Breast epithelium (tissue), 4 donors: ENCODE measurements at places on chromosomes 2 and 18.
A peak's percentile ranks its signal among the peaks of the same experiment; 100 is the strongest.

DNA sequence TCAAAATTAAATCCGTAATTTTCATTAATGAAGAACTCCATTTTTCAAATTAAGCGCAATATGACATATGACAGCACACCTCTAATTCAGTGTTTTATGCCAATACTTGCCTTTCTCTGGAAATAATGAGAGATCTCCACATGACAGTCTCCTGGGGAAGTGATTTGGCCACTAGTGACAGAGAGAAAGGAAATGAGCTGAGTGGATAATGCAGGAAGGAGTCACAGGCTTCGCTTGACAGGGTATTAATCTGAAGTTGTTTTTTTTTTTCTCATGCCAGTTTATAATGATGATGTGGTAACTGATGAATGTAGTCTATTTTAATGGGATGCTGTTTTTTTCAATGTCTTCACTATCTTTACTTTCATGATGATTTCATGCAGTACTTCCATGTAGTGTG, 1079.4 kb upstream of the GYPC start:
- DNase-seq: no peak

DNA sequence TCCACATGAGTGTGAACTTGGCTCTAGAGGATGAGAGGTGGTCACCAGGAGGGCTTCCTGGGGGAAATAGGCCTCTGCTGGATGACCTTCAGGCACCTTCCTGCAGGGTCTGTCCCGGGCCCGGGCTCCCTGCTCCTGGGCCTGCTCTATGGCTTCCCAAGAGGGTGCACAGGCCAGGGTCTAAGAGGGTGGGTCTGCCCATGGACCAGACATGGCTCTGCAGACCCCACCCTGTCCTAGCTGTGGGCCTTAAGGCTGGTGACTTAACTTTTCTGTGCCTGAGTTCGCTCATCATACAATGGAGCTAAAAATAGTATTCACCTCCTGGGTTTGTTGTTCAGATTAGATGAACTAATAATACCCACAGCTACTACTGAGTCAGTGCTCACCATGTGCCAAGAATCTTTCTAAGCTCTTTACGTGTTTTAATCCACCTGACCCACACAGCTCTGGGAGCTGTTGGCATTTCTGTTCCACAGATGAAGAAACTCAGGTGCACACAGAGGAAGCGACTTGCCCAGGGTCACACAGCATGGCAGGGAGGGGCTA, 14.4 kb downstream of the INHBB start:
- no peak for DNase-seq

GRCh38 chr18:23226930-23227725, 91.8 kb downstream of the CABLES1 start:
- no peak for DNase-seq

- DNase-seq: no peak
These were observed 66.0 kb downstream of the KCTD18 start for GRCh38 chr2:200443916-200444315.

DNA sequence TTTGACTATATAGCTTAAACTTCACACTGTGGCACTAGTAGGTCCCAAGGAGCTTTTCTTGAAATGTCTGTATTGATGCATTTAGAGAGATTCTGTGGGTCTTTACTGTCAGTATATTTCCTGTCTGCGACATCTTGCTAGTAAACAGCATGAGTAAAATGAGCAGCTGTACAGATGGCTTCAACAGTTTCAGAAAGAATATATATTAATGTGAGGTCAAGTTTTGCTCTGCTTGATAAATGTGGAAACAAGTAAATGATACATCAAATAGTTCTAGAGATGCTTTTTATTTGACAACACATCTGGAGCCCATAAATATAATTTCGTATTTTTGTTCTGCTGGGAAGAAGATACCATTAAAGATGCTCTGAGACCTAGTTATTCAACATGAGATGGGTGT, 310.9 kb upstream of the COL3A1 start:
- DNase-seq: no peak

DNA sequence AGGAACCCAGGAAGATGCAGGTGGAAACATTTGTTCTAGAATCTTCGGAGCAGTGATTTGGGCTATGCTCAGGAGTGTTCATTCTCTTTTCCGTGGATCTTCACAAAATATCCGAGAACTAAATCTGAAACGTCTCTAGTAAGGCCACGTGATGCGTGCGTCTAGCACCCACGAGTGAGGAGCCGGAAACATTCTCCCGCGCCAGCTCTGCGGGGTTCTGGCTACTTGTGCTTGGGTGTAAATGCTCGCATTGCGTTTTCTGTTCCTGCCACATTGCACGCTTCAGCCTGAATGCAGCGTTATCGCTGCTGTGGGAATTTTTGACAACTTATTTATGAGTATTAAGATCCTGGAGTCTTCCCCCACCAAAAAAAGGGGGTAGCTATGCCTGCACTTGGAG, 71.4 kb downstream of the KLHL29 start:
- no peak for DNase-seq

DNA sequence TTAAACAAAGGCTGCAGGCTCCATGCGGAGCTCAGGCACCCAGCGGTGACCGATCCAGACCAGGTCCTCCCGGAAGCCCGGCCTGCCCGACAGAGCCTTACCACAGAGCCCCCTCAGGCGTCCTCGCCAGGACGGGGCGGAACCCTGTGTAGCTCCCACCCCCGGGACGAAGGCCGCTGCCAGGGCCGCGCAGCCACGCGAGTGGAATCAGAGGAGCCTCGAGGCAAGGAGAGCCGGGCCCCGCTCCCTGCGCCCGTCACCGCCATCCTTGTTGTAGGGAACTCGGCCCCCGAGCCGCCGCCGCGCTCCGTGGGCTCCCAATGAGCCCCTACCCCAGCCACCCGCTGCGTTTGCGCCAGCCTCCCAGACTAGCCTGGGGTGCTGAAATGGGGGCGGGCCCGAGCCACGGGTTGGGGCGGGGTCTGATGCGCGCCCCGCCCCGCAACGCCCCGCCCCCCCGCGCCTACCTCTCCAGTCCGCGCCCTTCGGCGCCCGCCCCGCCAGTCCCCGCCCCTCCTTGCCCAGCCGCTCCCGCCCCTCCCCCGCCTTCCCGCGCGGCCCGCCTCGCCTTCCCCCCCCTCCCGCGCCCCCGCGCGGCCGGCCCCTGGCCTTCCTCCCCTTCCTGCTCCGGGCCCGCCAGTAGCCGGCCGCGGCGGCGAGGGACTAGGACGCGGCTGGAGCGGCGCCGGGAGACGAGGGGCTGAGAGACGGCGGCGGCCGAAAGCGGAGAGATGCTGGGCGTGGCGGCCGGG, at the start of gene LIMS1:
TSS of gene LIMS1 (plus strand) at position 639 of the 752 bp plus-strand sequence. CDS start at position 732, 93 bp downstream.
- DNase-seq: peak; percentile 92

DNA sequence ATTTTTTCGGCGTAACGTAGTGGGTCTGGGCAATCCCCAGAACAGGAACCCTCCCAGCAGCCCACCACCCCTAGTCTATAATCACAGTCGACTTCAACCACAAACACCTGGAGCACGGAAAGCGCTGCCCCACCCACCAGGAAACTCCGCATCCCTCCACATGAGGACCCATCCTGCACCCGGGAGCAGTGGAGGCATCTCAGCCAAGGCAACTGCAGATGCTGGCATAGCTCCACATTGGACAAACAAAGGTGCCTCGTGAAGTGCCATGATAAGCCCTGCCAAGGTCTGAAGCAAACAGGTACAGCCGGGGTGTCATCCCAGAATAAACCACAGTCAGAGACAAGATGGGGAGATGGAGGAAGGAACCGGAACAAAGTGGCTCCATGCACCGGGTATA, 24.3 kb upstream of the COPS8 start:
- no peak for DNase-seq

DNA sequence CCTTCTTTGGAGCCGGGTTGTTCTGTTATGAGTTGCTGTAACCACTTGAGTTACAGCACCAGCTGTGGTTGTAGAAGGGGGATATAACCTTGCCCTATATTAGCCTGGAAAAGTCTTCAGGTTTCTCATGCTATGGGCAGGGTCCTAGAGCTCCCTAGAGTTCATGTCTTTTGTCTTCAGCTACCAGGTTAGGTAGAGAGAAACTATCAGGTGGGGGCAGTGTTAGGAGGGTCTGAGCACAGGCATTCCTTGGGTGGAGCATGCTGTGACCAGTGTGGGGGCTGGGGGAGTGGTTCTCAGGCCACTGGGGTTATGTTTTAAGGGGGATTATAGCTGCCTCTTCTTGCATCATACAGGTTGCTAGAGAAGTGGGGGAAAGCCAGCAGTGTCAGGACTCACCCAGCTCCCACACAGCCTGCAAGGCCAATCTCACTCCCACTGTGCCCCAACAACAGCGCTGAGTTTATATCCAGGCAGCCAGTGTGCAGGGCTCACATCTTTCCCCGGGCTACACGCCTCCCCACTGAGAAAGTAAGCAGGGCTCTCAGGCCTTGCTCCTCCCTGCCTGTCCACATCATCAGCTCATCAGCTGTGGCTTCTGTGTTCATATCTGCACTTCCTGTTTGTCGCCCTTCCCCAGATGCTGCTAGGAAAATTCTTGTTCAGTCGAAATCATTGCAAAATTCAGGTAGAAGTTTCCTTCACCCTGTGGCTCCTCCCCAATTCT, 133.8 kb upstream of the NRXN1 start:
- DNase-seq: no peak

GRCh38 chr2:158460632-158461297, 4.0 kb downstream of the PKP4 start:
- no peak for DNase-seq

DNA sequence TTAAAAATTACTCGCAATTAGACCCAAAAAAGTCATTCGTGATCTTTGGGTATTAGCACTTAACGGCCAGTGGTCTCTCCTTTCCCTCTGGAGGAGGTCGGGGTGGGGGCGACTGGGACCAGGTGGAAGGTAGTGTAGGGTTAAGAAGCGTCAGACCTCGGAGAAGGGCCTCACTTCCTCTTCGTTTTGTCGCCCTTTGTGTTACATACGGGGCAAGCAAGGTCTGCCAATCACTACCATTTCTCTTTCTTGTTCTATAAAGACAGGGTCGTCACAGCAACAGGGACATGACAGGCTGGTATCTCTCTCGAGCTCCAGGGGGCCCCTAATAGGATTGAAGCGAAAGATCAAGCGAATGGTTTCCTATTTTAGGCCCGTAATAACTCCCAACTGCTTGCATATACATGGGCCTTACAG, 136.6 kb downstream of the INSIG2 start:
- no peak for DNase-seq

- DNase-seq: no peak
These were observed 47.7 kb downstream of the OSBPL6 start for GRCh38 chr2:178241844-178242551.

- DNase-seq: no peak
These were observed 17.4 kb downstream of the TTC39C start for GRCh38 chr18:24031916-24032315.

- DNase-seq: no peak
These were observed 206.4 kb downstream of the RIT2 start for GRCh38 chr18:42909095-42909494.

DNA sequence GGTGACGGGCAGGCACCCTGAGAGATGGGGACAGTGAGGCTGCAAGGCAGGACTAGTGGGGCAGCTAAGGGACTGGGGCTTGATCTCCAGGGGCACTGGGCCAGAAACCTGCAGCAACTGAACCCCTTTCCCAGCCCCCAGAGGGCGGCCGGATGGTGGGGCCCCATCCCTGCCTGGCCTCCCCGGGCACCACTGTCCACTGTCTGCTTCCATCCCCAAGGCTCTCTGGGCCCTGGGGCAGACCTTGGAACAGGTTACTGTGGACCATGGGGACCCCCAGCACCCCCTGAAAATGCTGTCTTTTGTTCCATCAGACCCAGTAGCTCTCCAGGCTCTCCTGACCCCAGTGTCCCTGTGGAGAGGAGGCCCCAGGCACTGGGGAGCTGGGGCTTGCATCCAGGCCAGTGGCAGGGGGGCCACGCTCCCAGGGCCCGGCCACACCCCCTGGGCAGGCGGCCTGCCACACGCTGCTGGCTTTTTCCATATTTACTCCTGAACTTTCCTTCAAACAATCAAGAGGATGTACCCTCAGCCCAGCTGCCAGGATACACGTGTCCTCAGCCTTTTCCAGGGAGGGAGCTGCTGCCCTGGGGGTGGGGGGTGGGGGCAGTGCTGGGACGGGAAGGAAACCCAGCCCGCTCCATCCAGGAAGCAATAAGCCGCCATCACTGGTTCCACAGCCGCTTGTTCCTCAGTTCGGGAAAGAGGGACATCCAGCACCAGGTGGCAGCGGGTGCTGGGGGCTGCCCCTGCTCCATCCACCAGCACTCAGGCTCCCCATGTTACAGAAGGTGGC, 102.3 kb upstream of the ODC1 start:
- DNase-seq: no peak

GRCh38 chr2:161120775-161121174, 39.5 kb upstream of the TANK start:
- DNase-seq: no peak

GRCh38 chr2:144281476-144281875, 238.4 kb downstream of the ZEB2 start:
- DNase-seq: no peak

- DNase-seq: no peak
These were observed 607 bp downstream of the LAMA3 start for GRCh38 chr18:23689616-23690504.

- no peak for DNase-seq
These were observed 91.8 kb upstream of the SKOR2 start for GRCh38 chr18:47343291-47343690.

GRCh38 chr2:205681401-205682238, 681 bp upstream of the NRP2 start:
- DNase-seq: no peak

DNA sequence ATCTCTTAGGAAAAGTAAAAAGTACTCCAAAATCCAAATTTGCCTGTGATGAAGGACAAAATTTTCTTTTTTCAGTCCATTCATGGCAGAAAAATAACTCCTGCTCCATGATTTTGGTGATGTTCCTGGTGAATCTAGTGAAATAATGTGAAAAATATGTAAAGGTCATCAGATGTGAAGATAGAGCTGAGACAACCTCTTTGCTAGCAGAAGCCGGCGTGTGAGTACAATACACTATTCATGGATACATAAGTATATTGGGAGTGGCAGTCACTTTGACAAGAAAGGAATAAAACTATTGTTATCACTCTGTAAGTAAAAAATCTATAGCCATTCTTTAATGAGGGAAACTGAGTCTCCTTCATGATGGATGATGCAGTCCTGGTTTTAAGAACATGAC, 6.3 kb upstream of the SLC1A4 start:
- no peak for DNase-seq

DNA sequence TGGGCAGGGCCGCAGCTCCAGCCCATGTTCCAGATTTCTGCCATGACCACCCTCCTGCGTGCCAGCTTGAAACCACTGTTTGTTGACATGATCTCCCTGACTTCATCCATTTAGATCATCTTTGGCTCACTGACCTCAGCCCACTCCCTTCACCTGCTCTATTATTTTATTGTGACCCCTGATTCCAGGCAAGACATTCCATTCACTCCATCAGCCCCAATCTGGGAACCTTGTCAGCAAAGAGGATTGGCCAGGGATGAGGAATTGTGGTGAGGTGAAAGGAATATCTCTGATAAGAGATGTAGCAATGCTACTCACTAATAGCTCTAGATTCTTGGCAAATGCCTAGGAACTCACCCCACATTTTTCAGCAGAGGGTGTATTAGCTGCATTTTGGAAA, 174.2 kb downstream of the TMEM247 start:
- no peak for DNase-seq

- no peak for DNase-seq
These were observed 13.3 kb downstream of the DNAJC27 start for GRCh38 chr2:24958411-24958935.
